ENCODE measurements at places on chromosomes 7 and 10.

DNA sequence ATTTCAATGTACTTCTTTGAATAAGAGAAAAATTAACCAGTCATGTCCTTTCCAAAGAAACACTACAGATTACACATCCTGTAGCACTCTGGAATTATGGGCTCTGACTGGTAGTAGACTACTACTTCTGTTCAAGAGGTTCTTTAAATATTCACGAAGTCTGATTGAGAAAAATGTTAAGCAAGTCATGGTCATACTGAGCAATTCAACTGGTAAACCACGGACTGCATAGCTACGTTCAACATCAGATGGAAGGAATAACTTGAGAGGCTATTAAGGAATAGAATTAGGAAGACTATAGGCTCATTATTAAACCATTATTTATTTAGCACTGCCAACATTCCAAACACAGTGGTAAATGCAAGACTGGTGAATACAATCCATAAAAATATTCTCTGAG, 160.8 kb downstream of the IMMP2L start:
- DNase-seq, result no peak

GRCh38 chr10:127207081-127207480, 10.7 kb upstream of the INSYN2A start:
- no peak for DNase-seq

GRCh38 chr10:12750526-12751201, 250.8 kb downstream of the CCDC3 start:
- DNase-seq, result no peak

GRCh38 chr10:88992921-88993524, 2.4 kb downstream of the FAS start:
- DNase-seq, result no peak

- no peak for DNase-seq
Measured at GRCh38 chr10:52637592-52637991, 135.0 kb downstream of the MBL2 start.

DNA sequence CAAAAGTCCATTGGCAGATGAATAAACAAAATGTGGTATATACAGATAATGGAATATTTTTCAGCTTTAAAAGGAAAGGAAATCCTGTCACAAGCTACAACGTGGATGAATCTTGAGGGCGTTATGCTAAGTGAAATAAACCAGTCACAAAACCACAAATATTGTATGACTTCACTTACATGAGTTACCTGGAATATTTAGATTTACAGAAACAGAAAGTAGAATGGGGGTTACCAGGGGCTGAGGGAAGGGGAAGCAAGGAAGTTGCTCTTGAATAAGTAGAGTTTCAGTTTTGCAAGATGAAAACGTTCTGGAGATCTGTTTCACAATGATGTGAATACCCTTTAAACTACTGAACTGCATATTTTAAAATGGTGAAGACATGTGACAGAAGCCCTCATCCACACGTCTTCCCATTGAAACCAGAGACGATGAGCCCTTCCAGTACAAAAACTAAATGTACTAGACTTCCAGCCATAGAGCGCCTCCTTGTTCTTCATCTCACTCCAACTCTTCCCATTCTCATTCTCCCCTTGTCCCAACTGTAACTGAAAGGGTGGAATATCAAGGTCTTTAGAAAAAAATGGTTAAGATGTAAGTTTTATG, 62.4 kb downstream of the MICU1 start:
- DNase-seq, result no peak

- no peak for DNase-seq
Measured at GRCh38 chr7:131183611-131184119, 144.0 kb upstream of the MKLN1 start.

- no peak for DNase-seq
Measured at GRCh38 chr10:64648915-64649314, 1127.7 kb downstream of the REEP3 start.

- no peak for DNase-seq
Measured at GRCh38 chr10:132516771-132517725, 20.5 kb upstream of the INPP5A start.

- DNase-seq, result no peak
Measured at GRCh38 chr10:59674215-59674836, 35.3 kb downstream of the SLC16A9 start.

DNA sequence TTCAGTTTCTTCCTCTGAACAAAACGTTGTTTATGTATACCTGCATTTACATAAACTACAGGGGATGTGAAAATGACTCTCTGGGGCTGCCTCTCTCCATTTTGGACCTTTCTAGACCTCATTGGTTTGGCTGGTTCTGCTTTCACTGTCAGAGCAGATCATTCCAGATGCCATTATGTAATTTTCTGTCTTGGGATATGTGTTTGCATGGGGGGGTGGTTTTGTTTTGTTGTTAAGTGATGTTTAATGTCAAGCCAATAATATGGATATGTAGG, 172.4 kb downstream of the LRRC4 start:
- DNase-seq, result no peak

DNA sequence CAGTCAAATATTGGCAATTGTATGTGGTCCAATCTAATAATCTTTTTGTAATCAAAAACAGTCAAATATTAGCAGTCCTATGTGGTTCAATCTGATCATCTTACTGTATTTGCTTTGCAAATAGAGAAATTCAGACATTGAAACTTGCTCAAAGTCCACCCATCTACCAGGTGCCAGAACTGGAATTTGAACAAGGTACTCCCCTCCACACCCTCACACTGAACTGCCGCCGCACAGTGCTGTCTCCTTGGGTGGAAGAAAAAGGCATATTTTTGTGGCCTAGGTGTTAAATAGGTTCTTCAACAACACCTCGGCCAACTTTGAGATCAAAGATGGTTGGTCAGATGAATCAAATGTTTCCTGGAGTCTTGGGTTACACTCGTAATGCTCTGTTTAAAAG, 544.2 kb upstream of the GALNT17 start:
- no peak for DNase-seq

DNA sequence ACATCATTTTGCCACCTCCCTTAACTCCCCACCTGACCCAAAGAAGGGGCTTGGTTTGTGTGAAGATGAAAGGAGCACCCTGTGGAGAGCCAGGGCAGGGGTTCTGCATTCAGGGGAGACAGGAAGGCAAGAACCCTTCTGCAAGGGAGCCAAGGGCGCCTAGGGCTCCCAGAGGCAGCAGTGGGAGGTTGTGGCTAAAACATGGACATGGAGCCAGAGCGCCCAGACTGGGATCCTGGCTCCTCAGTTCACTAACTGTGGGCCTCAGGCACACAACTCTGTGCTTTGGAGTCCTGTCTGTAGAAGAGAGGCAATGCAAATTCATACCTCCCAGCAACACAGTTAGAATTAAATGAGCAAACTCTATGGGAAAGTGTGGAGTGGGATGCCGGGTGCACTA, 123.1 kb upstream of the MACROH2A2 start:
- DNase-seq, result no peak

DNA sequence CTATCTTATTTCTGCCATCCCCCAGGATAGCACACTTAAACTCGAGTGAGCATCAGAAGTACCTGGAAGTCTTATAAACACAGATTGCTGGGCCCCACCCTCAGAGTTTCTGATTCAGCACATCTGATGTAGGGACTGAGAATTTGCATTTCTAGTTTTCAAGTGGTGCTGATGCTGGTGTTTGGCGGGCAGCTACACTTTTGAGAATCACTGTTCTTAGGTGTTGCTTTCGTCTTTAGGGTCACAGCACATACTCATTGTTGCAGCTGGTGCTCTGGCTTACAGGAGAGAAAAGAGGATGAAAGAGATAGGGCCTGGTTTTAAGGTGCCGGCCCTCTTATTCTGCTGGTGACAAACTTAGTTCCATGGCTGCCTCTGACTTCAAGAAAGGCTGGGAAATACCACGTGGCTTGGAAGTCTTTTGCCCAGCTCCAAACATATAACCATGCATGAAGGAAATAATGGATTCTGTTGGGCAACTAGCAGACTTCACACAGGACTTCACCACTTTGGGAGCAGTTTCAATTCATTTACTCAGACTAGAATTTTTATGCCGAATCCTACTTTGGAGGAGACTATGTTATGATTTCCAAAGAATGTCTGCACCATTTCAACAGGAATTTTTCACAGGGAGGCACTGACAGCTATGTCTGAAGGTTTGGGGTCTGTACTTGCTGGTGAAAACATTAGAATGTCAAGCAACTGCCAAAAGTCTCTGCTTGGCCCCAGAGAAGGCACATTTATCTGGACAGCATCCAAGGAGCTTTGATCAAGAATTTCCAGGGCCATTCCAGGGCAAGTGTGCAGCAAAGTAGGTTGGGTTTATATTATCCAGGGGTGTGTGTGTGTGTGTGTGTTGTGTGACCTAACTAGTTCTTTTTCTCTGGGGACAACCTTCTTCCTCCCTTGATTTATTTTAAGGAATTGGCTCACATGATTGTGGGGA, 6.9 kb upstream of the MINDY4 start:
- no peak for DNase-seq

GRCh38 chr10:61877887-61878739, 23.4 kb upstream of the ARID5B start:
- no peak for DNase-seq

DNA sequence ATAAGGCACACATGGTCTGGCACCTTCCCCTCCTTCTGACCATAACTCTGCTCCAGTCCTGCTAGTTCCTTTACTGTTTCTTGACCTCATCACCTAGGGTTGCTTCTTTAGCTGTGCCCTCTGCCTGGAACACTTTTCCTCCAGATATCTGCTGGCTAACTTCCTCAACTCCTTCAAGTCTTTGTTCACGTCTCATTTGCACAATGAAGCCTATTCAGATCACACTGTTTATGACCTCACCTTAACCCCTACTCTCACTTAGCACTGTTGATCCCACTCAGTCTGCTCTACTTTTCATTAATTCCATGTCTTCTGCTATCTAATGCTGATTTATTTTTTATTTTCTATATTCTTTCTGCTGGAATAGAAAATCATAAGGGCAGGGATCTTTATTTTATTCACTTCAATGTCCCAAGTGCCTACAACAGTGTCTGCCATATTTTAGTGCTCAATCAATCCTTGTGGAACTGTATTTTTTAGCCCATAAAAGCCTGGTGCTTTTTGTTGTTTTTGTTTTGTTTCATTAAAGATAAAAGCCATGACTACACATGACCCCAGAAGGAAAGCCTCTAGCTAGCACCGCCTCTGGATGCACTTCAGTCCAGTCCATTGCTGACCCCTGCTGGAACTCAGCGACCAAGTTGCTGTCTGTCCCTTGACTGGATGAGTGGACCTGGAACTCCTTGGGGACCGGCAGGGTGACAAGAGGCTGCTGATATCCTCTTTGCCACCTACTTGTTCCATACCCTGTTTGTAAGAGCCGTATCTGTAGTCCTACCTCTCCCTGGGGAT, 12.3 kb downstream of the KLF14 start:
- DNase-seq, result no peak

DNA sequence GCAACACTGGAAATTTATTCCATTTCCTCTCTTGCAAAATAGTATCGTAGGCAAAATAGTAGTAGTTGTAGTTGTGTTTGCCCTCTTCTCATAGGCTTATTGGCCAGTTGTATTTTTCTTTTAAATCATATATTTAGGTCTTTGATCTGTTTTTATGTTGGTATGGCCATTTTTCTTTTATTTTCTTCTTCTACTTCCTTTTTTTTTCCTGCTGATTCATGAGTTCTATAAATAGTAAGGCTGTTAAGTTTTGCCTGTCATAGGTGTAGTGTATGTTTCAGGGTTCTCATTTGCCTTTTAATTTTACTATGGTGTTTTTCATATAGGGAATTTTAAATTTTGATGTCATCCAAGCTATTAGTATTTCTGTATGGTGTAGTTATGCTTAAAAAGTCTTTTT, 25.4 kb upstream of the MRC1 start:
- DNase-seq, result no peak

GRCh38 chr7:48161407-48162125, 9.7 kb upstream of the ABCA13 start:
- DNase-seq, result no peak

- DNase-seq, result no peak
Measured at GRCh38 chr10:119413093-119413453, 129.4 kb downstream of the RGS10 start.

GRCh38 chr10:88027570-88027969, 164.1 kb downstream of the PTEN start:
- no peak for DNase-seq

DNA sequence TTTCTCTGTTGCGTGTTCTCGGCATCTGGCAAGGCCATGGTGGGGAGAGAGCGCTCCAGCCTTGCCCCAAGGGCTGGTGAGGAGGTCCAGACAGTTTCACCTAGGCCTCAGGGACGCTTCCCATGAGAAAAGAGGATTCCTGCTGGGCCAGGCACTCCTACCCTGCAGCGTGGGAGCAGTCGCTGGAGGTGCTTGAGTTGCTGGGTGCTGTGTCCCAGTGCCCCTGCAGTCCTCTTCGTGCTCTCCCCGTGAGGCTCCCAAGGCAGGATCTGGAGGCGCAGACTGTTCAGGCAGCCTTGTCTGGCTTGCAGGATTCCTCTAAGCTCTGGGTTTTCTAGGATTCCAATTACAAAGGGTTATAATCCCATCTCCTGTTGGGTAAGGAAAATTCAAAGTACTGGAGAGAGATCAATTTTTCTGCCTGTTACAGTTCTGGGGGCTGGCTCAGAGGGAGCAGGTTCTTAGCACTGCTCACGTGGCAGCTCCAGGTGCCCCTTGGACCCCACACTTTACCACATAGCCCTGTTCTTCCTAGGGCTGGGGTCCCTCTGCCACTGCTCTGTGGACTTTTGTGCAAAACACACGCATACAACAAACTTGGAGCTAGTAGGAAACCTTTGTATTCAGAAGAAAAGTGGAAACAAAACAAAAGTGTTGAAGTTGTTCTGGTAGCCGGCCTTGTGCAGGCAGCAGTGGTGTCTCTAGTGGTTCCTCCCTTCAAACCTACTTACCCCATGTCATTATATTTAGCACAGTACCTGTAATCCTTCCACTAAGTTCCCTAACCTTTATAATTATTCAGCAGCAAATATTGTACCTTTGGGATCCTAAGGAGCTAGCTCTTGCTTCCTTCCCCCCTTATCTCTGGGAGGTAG, 60.5 kb downstream of the CCNY start:
- DNase-seq, result no peak

GRCh38 chr7:75795831-75796285, 17.7 kb downstream of the CCL24 start:
- no peak for DNase-seq

DNA sequence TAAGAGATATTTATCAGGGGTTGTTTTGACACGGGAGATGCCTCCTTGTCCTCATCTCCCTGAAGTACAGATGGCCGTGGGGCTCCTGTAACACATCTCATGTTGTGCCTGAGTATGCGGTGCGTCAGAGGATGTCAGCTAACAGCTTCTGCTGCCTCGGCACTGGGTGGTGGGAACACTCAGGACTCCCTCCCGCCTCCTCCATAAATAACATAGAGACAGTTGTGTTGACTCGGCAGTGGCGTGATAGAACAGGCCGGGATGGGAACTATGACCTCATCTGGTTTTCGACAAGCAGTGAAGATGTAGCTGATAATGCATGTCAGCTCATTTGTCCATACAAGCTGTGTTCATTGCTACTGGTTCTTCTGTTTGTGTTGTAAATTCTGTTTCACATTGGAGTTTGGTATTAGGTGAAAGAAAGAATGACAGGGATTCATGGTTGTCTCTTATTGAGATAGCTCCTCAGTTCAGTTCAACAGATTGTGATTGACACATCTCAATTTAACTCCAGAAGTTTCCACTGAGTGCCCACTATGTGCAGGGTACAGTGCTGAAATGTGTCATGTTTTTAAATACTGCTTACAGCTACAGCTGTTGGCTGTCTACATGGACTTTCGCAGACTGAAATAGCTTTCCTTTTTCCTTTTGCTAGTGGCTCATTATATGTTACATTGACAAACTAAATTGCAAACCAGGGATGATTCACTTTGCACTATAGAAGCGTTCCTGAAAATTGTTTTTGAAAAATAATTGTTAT, 87.4 kb downstream of the CHN2 start:
- DNase-seq, result no peak

GRCh38 chr7:114910787-114911186, 11.1 kb upstream of the MDFIC start:
- no peak for DNase-seq

- no peak for DNase-seq
Measured at GRCh38 chr10:86815035-86815617, 58.7 kb downstream of the BMPR1A start.

Data from stimulated activated CD4-positive, alpha-beta T cell treated with anti-CD3 and anti-CD28 coated beads, Interleukin-4, amount 100 ng/mL, for 4 hours (primary cell).